ENCODE measurements at places on chromosomes 12 and 14.

- DNase-seq = no peak
These were observed 23.3 kb downstream of the RNF34 start for GRCh38 chr12:121423253-121423652.

DNA sequence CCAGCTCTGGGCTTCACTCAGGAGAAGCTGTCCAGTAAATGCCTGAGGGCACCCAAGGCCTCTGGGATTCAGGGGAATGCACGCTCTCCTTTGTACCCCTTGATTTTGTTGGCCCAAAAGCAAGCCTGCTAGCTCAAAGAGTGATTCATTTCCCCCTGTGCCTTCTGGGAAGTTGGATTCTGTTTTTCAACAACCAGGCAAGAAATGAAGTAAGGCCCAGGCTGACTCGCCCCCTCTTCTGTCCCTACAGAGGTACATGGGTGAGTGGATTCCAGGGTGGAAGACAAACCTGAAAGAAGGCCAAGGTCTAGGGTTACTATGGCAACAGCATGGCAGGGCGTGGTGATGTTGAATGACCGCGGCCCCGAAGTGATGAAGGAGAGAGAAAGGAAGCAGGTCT is 9.3 kb upstream of the SERPINA5 start:
- DNase-seq = no peak

DNA sequence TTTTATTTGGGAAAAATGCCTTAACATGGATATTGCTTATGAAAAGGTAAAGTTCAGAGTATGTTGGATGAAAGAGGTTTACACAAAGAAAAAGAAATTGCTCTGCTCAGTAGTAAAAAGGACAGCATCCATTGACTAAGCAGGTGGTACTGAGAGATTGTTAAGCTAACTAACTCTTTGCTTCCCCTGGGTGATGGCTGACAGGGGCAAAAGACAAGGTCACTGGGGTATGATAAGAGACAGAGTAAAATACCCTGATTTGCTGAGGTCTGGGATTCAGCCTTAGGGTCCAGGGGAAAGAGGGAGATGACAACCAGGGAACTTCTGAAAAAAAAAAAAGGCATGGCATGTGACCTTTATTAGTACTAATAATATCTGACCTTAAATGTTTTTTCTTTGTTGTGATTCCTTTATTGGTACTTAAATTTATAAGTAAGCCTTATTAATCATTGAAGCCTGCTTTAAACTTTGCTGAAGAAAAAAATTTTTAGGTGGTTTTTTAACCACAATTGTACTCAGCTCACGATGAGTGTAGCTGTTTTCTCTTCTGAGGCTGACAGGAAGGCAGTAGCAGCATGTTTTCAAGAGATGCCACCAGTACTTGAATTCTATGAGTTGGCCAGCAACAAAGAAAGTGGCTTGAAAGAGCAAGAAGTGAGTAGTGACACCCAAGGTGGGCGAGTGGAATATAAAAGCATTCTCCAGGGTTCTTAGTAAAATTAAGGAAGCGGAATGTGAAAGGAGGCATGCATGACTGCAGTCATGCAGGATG is 43.7 kb upstream of the KITLG start:
- no peak for DNase-seq

- no peak for DNase-seq
These were observed 1.9 kb upstream of the DCAF5 start for GRCh38 chr14:69154779-69155178.

DNA sequence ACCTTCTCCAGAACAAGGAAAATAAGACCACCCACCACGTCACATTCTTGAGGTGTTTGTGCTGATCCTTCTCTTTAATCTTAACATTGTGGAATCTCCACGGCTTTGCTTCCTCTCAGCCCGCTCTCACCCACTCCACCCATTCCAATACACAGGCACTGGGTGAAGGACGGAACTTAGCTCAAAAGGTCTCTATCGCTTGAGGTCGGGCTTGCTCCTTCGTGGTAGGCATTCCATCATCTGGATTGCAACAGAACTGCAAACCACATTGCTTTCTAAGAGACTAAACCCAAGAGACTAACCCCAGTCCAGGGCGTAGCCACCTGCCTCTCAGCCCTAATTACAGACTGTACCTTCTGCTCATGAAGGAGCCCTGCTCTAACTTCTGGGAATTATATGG is 24.0 kb upstream of the MDM2 start:
- DNase-seq = no peak

- no peak for DNase-seq
These were observed 55.2 kb upstream of the CERS5 start for GRCh38 chr12:50222275-50222783.

DNA sequence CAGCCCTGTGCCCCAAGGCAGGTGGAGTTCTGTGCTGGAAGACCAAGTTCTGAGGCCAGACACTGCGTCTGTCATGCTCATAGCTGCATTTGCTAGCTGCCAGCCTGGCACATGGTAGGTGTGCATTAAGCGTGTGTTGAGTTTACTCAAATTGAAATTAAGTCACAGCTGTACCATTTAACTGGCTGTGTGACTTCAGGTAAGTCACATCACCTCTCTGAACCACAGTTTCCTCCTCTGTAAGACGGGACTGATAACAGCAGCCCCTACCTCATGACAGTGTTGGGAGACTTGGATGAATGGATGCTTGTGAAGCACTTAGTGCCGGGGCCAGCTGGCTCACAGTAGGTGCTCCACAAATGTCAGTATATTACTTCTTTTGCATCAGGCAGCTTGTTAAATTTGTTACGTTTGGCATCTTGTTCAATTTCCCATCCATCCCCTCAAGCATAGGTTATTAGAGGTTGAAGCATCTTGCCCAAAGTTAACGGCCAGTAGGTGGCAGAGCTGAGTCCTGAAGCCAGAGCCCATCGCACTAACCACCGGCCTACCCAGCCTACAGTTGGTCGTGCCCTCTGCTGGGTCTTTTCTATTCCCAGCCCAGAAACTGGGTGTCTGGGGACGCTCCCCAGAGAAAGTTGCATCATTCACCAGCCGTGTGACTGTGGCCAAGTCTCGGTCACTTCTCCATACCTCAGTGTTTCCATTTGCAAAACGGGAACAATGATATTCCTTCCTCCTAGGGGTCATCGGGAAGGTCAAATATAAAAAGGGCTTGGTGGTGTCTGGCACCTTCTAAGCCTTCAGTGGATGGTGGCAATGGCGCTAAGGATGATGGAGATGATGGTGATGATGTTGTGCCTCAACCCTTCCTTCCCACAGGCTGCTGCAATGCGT is 4.5 kb downstream of the DAO start:
- no peak for DNase-seq

- DNase-seq = no peak
These were observed 489.1 kb downstream of the RMST start for GRCh38 chr12:97951717-97952116.

DNA sequence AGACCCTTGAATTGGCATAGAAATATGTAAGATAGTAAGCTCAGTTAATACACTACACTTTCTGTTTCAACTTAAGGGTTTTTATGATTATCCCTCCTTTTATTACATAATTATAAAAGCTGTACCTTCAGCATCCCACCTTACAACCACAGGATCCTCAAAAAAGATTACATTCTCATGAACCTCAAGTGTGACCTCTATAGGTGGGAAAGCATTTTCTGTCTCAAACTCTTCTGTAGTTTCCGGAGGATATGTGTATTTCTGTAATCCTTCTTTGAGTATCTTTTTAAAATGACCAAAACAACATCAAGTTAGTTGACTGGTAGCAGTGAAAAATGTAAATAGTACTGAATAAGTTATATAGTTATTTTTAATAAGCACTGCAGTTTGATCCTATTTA is 75.9 kb downstream of the DNAI7 start:
- no peak for DNase-seq

DNA sequence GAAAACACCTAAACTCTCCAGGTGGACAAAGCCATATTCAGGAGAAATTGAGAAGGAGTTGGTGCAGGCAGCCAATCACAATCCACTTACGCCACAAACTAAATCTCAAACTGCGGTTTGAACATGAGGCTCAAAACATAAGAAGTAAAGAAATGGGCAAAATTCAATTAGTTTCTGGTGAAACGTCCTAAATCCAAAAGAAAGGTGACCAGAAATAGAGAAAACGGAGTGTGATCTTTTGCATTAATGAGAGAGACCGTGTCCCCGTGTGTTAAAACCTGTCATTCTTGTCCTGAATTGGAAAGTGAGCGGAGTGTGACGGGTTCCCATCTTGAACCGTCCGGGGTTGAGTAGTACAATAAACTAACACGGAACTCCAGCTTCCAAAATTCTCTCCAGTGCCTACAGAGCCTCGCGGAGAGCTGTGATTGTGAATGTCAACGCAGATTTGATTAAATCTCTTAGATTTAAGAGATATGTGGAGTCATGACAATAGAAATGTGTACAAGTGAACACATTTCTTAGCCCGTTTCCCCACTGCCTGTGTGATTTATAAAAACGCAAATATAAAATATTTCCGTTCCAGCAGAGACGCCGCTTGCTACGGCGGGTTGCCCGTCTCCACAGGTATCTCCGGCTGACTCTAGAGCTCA is 595 bp upstream of the METAP2 start:
- DNase-seq = peak; percentile 52

DNA sequence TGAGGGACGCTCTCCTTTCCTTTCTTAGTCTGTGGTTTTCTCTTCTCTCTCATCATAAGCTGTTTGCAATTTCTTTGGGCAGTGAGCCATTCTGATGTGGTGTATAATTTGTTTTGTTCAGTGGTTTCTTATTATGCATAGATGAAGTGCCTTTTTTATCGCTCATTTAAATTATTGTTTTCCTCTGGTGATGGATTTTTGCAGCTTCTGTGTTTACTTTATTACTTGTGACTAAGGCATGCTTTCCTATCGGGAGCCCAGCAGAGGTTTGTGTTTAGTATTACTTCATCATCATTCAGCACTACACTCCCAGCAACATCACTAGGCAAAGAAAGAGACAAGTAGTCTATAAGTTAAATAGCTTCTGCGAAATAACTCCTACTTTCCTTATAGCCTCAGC is 586.6 kb upstream of the NOVA1 start:
- DNase-seq = no peak

DNA sequence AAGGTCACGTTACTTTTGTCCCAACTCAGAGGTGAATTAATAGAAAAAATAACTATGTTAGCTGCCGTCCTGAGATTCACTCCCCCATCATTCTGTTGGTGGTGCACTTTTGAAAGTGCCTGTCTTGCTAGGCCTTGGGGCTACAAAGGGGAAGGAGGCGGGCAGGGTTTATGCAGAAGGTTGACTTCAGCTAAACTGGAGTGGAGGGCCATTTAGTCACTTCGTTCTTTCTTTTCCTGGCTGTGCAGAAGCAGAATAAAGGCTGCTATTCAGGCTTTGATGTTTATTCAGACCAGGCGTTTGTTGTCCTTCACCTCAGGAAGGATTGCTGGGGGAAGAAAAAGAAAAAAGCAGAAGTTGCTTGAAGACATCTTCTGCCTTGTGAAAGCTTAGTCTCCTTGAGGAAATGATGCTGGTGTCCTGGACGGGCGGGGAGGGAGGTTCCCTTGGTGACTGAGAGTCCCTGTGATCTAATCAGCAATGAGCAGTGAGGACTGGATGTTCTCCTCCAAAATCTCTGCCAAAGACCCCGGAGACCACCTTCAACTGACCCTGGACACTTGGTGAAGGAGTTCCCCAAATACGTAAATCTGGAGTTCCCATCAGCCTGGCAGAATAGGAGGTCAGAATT is 4.0 kb downstream of the GLT1D1 start:
- DNase-seq = no peak

- DNase-seq = peak; percentile 19
These were observed 77.4 kb upstream of the NOS1 start for GRCh38 chr12:117438809-117439208.

- DNase-seq = no peak
These were observed 849.2 kb upstream of the LRFN5 start for GRCh38 chr14:40757376-40757950.

GRCh38 chr12:124829708-124830304 is 33.9 kb downstream of the SCARB1 start:
- DNase-seq = no peak

GRCh38 chr12:12217018-12217359 is 49.9 kb downstream of the LRP6 start:
- DNase-seq = no peak

DNA sequence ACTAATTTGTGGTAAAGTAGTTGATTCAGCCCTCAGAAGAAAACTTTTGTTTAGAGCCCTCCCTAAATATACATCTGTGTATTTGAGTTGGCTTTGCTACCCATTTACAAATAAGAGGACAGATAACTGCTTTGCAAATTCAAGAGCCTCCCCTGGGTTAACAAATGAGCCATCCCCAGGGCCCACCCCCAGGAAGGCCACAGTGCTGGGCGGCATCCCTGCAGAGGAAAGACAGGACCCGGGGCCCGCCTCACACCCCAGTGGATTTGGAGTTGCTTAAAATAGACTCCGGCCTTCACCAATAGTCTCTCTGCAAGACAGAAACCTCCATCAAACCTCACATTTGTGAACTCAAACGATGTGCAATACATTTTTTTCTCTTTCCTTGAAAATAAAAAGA is 2.7 kb downstream of the FZD10 start:
- DNase-seq = no peak

DNA sequence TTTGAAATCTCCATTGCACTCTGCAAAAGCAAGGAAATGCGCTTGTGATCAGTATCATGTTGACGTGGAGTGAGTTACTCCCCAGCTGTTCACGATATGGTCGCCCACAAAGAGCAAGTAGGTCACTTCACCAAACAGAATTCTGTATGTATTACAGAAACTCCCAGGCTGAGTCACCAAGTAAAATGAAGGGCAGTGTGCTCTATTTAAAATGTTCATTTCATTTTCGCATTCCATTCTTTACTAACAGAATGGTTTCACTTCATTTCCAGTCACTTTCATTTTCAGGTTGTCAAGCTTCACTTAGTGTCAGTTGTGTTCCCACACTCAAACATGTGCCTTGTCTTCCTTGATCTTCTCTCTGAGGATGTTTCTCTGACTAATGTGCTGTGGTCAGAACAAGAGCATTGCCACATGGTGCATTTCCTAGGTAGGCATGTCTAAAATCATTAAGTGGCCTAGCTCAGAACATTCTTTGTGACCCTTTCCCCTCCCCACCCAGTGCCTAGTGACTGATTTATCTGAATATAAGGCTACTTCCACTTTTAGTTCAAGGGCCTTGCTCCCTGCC is 391.2 kb downstream of the RAD51B start:
- DNase-seq = no peak

DNA sequence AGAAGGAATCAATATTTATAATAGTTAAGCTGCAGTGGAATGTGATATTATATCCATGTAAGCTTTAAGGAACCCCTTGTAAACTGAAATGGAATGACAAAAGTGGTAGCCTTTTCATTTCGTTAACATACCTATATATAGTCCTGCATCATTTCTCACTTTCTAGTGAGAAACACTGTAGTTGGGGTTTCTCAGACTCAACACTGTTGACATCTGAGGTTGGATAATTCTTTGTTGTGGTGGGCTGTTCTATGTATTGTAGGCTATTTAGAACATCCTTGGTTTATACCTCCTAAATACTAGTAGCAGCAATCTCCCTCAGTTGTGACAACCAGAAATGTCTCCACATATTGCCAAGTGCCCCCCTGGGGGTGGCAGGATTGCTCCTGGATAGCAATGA is 79.1 kb downstream of the RAD52 start:
- DNase-seq = no peak

DNA sequence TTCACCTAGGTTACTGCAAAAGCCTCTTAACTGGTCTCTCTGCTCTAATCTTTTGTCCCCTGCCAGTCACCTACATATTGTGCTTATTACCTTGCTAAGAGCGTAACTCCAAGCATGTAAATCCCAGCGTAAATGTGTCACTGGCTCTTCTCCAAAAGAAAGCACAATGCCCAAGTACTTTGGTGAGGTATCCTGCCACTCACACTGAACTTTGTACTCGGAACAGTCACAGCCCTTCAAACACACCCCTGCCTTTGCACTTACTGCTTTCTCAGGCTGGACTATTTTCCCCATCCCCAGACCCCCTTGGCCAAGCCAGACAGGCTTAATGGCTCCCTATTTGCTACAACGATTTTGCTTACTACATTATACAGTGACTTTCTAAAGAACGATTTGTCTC is 31.7 kb downstream of the GALNT4 start:
- DNase-seq = no peak

Data from caudate nucleus (tissue), 63 donors.